ENCODE measurements at places on chromosomes 7 and 10. TPM values are rescaled to one million over a fixed set of nuclear protein-coding genes. Genes with fewer than 3 reads are reported as not detected.
A peak's percentile ranks its signal among the peaks of the same experiment; 100 is the strongest.

- DNase-seq, result no peak
Observed at GRCh38 chr10:128152741-128153580, 26.7 kb upstream of the MKI67 start.

GRCh38 chr7:117017702-117018266 is 64.5 kb downstream of the ST7 start:
- no peak for DNase-seq

DNA sequence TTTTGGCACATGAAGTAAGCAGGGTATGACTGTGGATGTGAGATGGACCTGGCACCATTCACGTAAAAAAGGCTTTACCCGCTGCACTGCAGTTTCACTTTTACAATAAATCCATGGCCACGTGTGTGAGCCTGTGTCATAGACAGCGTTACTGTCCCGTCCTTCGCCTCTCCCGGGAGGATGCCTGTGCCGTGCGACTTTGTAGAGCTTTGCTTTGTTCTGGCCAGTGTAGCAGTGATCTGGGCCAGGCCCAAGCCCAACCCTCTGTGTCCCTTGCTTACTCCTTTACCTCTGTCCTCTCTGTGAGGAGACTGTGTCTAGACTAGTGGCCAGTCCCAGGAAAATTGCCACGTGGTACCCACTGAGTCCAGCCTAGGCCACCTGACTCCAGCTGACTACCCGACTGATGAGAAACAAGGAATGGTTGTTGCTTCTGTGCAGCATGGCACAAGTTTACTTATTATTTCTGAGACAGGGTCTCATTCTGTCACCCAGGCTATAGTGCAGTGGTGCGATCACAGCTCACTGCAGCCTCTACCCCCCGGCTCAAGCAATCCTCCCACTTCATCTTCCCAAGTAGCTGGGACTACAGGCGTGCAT is 48.1 kb downstream of the JAKMIP3 start:
- no peak for DNase-seq

DNA sequence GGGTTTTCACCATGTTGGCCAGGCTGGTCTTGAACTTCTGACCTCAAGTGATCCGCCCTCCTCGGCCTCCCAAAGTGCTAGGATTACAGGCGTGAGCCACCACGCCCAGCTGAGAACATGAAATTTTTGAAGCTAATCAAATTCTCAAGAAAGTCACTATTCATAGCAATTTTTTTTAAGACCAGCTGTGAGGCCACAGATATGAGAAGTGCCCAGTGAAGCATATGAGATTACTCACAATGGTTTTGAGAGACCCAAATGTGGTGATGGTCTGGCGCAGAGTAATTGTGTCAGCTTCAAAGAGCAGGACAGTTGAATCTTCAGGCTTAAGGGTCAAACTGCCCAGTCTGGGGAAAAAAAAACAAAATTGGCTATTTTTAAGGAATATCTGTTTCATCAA is 16.2 kb downstream of the NCOA4 start:
- no peak for DNase-seq

Gene CD36
- total RNA-seq, result 1,393 TPM

GRCh38 chr7:152050547-152050971 is 25.1 kb downstream of the GALNT11 start:
- no peak for DNase-seq

DNA sequence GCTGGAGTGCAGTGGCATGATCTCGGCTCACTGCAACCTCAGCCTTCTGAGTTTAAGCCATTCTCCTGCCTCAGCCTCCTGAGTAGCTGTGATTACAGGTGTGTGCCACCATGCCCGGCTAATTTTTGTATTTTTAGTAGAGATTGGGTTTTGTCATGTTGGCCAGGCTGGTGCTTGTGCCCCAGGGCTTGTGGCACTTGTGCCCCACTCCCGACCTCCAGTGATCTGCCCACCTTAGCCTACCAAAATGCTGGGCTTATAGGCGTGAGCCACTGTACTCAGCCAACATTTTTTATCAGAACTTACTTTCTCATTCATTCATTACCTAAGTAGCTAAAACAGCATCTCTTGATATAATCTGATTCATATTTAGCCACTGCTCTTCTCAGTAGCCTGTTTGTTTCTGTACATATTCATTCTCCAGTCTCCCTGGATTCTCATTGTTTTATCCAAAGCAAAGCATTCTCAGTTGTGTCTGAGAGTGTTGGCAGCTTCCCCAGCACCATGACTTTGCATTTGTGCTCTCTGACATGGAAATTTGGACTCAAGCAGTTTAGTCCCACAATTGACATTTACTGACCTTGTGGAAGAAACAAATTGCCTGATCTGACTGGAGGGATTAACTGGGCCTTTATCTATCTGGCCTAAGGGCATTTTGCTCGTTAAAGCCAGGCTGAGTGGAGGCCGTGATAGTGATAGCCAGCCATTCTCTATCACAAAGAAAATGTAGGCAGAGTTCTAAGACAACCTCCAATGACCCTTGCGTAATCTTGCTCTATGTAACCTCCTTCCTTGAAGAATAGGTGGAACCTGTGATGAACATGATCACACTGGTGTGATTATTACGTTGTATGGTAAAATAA is 44.9 kb downstream of the AKR1B15 start:
- DNase-seq, result peak; percentile 78

DNA sequence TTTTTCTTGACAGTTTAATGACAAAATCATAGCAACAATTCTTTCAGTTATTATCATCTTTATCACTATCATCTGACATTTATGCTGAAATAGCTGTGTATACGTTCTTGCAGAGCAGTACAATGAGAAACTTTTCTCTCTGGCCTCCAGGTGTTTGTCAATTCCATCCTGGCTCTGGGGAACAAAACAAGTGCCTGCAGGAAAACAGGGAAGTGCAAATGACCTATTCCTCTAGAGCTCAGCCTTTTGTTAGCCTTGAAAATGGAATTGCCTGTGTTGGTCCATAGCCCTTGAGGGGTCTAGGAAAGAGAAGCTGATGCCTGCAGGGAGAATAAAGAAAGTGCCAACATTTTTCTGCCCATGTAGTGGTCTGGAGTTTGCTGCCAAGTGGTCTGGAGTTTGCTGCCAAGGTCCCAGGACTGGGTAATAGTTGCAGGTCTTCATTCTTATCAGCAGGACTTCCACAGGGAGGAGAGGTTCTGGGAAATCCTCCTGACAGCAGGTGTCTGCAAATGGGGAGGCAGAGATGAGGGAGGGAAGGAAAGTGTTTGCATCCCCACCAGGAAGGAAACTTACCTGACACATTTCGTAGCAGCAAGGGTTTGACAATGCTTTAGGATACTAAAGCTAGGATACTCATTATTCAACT is 10.1 kb upstream of the CSTF2T start:
- DNase-seq, result no peak

DNA sequence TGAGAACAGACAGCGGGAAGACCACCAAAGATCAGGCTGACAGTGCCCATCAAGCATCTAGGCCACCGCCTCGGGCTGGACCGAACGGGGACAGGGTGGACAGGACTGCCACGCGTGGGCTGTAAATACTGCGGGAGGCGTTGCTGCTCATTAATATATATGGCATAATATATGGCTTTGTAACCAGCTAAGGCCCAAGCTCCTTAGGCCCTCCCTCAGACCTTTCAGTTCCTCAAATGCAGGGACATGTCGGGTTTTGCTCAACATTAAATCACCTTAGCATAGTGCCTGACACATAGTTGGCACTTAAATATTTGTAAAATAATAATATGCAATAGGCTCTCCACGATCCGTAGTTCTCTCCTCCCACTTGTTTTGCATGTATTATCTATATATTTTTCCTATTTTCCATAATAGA is 402 bp upstream of the TMEM168 start:
- DNase-seq, result no peak

Measured in left ventricle myocardium superior (tissue), 1 donor.